ENCODE measurements at places on chromosomes 16 and 17.

- DNase-seq = no peak
Measured at GRCh38 chr17:81012574-81013447, 21.2 kb downstream of the CHMP6 start.

GRCh38 chr16:72985995-72986394 lies 61.9 kb downstream of the ZFHX3 start:
- DNase-seq = no peak

DNA sequence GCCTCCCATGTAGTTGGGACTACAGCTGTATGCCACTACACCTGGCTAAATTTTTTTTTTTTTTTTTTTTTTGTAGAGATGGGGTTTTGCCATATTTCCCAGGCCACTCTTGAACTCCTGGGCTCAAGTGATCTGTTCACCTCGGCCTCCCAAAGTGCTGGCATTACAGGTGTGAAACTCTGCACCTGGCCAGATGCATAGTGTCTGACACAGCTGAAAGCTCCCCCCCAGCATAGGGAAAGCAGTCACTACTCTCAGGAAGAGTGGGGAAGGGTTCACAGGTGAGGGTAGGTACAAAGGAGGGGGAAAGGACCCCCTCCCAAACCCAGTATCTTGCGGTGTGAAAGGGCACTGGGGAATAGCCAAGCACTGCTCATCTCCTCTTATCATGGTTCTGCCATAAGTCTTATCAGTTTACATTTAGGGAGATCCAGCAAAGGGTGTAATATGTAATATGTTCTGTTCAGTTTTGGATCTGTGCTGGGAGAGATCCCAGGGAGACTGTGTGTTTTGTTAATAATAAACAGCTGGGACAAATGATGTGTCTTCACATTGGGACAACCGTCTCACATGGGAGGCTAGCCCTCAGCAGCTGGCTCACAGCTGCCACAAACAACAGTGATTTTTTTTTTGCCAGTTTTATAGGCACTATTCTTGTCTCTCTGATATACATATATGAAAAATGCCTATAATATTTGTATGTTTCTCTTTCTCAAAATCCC lies 6.8 kb upstream of the CAVIN1 start:
- no peak for DNase-seq

DNA sequence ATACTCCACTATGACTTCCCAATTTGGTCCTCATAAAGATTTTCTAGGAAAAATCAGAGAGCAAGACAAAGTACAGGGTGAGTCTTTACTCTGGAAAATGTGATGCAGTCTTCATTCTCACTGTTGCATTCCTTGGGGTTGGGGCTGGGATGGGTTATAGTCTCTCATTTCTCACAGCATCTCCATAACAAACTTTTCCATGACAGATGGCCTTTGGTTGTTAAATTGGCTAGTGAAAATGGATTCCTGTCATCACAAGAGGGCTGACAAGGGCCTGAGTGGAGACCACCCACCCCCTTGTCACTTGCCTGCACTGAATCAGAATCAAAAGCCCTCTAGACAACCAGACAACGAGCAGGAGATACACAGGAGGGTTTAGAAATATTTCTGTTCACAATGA lies 174.6 kb downstream of the AATF start:
- DNase-seq = no peak

- DNase-seq = no peak
Measured at GRCh38 chr16:57310801-57311200, 26.3 kb upstream of the PLLP start.

GRCh38 chr17:74326506-74326905 lies 480 bp downstream of the KIF19 start:
- DNase-seq = no peak

DNA sequence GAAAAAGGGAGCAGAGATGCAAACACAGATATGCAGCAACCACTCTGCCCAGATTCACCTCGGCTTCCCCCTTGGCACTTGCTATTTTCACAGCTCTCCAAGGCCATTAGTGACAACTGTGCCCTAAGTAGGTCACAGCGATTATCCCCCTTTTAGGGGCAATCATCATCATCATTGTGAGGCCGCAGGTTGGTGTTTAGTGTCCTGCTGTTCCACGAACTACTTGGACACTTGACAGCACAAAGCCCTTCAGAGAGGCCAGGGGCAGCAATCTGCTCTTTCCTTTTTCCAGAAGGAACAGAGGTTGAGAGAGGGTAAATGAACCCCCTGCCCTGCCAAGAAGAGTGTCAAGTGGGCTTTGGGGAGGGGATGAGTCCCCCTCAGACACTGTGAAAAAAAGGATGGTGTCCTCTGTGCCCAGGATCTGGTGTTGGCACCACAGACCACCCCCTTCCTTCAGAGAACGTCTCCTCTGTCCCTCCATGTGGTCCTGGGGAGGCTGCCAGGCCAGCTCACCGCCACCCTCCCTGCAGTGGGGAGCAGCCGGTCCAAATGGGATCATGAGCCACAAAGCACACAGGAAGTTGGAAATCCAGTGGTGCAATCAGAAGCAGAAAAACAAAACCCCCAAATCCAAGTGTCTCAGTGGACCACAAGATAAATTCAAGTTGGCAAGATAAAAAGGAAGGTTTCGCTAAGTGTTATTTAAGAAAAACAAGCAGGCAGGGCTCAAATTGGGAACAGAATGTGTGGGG lies 78.4 kb upstream of the MED9 start:
- DNase-seq = no peak

DNA sequence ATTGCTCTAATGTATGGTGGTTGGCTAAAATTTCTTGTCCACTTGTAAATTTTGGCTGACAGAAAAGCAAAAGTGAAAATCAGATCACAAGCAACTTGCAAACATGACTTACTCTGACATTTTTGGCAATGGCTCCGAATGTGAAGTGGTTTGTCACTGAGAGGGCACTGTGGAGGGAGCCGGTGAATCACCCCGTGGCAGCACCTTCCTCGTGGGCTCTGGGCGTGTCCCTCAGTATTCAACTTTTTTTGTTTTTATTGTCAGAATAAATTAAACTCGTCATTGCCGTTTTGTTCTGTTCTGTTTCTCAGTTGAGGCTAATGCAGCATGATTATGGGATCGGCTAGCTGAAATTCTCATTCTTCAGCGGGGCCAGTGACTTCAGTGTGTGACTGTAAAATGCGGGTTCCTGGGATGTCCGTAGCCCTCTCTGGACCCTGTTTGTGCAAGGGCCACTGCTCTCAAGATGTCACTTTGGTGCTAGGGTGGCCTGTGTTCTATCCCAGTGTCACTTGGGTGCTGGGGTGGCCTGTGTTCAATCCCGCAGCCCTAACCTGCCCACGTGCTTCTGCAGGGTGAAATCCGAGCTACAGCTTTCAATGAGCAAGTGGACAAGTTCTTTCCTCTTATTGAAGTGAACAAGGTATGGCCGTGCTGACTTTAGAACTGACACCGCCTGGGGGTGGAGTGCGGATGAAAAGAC lies 48.8 kb downstream of the RPA1 start:
- no peak for DNase-seq

DNA sequence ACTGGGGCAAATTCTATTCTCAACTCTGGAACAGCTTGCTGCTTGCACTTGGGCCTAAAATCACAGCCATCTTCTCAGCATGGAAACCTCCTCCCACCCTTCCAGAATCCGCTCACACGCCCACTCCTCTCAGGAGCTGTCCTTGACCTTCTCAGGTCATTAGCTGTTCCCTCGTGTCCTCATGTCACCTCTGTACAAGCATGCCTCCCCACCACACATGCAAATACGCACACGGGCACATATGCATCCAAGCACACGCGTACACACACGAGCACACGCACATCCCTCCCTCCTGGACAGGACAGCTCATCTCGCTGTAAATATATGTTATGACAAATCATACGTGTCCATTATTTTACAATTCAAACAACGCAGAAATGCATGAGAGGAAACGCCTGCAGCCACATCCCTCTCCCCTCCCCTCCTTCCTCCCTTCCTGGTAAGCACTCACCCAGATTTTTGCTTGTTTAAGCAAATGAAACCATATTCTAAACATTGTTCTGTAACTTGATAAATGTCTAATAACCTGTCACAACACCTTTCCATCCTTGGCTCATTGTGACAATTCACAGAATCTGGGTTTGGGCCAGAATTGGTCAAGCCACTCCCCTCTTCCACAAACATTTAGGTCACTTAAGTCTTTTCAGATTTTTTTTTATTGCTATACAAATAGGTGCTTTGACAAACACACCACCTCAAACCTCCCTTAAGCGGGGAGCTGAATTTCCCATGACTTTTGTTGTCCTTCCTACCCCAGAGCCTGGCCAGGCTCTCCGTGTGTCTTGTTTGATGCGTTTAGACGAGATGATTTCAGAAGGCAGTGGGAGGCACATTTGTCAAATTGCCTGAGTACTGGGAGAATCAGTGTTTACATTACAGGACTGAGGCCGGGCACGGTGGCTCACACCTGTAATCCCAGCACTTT lies 41.7 kb downstream of the DNAH17 start:
- DNase-seq = no peak

- no peak for DNase-seq
Measured at GRCh38 chr16:21336231-21336630, 58.1 kb upstream of the CRYM start.

DNA sequence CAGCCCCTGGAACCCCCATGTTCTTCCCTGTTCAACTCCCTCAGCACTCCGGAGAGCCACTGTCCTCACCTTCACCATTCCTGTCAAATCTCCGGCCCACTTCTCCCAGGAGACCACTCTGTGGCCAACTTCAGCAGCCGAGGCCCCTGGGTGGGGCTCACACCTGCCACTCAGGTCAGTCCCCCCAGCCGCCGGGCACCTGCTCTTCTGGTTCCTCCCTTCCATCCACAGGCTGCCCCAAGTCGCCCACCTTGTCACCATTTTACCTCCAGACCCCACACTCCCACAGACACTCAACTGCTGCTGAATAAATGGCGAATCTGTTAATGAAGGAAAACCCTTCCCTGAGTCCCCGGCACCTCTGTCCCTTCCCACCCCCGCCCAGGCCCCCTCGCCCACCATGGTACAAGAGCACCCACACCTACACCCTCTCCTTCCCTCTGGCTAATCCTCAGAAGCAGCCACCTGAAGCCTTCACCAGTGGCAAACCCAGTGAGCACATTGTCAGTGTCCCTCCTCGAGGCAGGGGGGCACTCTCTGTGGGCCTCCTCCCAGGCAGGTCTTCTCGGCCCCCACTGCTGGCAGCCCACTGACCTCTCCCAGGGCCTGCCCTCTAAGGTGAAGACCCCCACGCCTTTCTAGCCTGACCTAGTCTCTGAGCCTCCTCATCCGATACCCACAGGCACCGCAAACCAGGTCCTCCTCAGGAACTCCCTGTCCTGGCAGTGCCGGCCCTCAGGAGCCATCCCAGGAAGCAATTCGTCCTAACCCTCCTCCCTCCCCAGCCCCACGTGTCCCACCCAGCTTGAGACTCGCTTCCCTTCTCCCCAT lies 8.2 kb downstream of the CANT1 start:
- no peak for DNase-seq

DNA sequence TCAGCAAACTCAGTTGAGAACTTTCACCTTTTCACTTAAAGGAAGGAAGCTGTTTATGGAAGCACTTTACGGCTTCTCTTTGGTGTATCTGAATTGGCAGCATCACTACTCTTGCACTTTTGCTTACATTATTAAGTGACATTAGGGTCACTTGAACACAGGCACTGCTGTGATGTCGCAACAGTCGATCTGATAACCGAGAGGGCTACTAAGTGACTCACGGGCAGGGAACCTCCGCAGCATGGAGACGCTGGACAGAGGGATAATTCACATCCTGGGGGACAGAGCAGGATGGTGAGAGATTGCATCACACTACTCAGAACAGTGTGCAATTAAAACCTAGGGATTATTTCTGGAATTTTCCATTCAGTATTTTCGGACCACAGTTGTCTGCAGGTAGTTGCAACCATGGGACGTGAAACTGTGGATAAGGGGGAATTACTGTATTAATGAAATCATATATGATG lies 56.5 kb downstream of the DNAH2 start:
- DNase-seq = no peak

- no peak for DNase-seq
Measured at GRCh38 chr16:11632455-11632939, 35.8 kb upstream of the SNN start.

- DNase-seq = no peak
Measured at GRCh38 chr17:49603238-49603637, 27.6 kb downstream of the NXPH3 start.

- DNase-seq = no peak
Measured at GRCh38 chr17:28252436-28252835, 66.6 kb upstream of the TMEM97 start.

GRCh38 chr16:85354686-85355514 lies 242.6 kb upstream of the CIBAR2 start:
- DNase-seq = no peak

GRCh38 chr16:84507011-84507982 lies 2.8 kb upstream of the MEAK7 start:
- DNase-seq = no peak

GRCh38 chr17:80940171-80941123 lies 51.2 kb upstream of the CHMP6 start:
- no peak for DNase-seq

DNA sequence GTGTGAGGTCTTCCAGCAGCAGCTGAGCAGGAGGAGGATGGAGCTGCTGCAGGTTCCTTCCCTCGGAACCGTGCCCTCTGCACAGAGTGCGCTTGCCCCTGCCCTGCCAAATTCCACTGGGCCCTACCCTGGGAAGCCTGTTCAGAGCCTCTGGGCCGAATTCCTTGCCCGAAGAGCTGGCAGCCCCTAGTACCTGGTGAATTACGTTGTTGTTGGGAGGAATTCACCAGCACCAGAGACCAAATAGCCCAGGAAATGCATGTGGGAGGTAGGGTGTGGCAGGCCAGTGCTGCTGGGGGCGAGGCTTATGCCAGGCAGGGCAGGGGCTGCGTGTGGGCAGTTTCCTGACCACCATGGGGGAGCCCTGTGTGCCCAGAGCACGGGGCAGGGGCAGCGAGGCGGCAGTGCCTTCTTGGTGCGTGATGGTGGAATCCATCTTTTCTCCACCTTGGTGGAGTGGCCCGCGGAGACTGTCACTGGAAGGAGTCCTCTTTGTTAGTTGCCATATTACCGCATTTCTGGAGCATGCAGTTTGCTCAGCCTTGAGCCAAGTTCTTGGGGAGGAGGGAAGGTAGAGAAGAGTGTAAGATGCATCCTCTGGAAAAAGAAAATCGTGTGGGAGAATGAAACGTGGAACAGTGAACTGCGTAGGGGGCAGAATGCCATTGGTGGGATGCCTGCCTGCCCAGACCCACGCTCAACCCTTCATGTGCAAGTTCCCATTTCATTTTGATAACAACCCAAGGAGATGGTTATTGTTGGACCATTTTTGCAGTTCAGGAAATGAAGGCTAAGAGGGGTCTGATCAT lies 2.3 kb downstream of the MRC2 start:
- no peak for DNase-seq

- DNase-seq = no peak
Measured at GRCh38 chr17:52036416-52036815, 122.1 kb downstream of the CA10 start.

DNA sequence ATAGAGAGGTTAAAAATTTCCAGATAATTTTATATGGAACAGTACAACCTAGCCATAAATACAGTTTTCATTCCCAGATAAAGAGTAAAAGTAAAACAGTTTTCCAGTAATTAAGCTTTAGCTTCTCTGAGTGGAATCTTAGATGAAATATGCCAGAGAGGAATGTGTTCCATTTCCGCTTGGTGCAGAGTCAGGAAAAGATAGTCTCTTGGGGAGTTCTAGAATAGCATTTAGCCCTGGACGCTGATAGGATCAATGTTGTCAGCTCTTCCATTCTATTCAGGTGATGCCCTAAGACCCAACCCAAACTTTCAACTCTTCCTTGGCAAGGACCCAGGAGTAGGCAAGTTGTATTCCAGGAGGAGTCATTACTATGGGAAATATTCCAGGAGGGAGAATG lies 30.9 kb upstream of the ABCA3 start:
- no peak for DNase-seq

GRCh38 chr17:12974005-12974531 lies 43.8 kb downstream of the ELAC2 start:
- no peak for DNase-seq

GRCh38 chr16:5046914-5047313 lies 13.2 kb upstream of the NAGPA start:
- DNase-seq = no peak
